Suppressor macrophage (primary cell): ENCODE measurements at places on chromosomes 12 and 14.

- DNase-seq: no peak
Observed at GRCh38 chr12:111780166-111780565, 13.4 kb downstream of the ALDH2 start.

- DNase-seq: no peak
Observed at GRCh38 chr12:93618891-93619410, 46.5 kb downstream of the SOCS2 start.

- DNase-seq: no peak
Observed at GRCh38 chr12:92063641-92064040, 82.0 kb downstream of the BTG1 start.

DNA sequence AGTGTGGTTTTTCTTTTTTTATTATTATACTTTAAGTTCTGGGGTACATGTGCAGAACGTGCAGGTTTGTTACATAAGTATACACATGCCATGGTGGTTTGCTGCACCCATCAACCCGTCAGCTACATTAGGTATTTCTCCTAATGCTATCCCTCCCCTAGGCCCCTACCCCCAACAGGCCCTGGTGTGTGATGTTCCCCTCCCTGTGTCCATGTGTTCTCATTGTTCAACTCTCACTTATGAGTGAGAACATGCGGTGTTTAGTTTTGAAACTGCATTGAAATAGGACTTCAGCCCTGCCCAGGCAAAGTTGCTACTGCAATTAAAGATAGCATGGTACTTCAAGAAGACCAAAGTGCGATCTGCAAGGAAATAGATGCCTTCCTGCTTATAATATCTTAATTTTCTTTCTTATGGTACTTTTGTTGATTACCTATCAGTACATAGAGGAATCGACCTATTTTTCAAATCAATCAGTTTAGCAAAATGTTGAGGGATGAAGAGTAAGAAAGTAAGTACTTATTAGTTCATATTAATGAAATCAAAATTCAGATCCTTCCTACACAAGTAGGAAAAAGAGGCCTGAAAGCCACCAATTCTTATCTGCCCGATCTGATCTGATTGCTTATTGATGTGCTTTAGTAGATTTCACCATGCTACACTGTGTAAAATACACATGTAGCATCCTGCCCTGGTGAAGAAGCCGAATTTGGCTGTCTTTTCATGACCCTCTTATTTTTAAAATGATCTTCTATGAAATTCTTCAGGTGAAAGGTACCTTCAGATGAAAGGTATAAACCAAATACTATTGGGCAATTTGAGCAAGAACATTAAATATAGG, 1.6 kb downstream of the LTA4H start:
- no peak for DNase-seq

- no peak for DNase-seq
Observed at GRCh38 chr12:64650762-64651161, 40.5 kb downstream of the RASSF3 start.

- no peak for DNase-seq
Observed at GRCh38 chr14:71610797-71611196, 321.4 kb upstream of the RGS6 start.

- DNase-seq: peak; percentile 55
Observed at GRCh38 chr12:15691388-15691787, 97.8 kb downstream of the EPS8 start.

GRCh38 chr14:105980224-105980623, 453.8 kb downstream of the TMEM121 start:
- DNase-seq: no peak

DNA sequence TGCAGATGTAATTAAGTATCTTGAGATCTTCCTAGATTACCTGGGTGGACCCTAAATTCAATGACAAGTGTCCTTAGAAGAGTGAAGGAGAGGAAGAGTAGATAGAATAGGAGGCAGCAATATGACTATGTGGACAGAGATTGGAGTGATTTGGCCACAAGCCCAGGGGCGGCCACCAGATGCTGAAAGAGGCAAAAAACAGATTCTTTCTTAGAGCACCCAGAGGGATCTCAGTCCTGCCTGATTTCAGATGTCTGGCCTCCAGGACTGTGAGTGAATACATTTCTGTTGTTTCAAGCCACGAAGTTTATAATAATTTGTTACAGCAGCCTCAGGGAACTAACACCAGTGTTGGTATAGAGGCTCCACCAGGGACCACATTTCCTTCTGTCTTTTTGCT, 67.3 kb downstream of the DACT1 start:
- no peak for DNase-seq

DNA sequence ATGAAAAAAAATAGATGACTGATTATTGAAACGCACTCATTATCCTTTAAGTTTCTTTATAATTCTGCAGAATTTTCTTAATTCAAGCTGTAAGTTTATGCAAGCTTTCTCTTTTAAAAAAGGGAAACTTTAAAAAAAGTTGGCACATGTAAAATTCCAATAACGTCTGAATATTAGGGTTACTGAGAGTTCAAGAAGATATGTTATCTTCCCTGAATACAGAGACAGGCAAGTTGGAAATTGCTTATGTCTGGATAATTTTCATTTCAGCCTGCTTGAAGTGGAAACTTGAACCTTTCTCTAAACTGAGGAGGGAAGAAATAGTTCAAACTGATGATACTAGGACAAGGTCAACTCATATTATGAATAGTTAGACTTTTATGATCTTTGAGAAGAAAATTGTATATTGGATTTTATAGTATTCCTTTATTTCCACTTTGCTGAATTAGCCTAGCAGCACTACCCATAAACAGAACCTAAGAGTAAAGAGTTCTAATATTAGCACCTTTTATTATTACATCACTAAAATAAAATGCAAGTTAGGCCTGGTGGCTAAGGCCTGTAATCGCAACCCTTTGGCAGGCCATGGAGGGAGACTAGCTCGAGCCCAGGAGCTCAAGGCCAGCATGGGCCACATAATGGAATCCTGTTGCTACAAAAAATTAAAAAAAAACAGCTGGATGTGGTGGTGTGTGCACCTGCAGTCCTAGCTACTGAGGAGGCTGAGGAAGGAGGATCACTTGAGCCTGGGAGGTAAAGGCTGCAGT, 288.0 kb downstream of the TRHDE start:
- DNase-seq: no peak

DNA sequence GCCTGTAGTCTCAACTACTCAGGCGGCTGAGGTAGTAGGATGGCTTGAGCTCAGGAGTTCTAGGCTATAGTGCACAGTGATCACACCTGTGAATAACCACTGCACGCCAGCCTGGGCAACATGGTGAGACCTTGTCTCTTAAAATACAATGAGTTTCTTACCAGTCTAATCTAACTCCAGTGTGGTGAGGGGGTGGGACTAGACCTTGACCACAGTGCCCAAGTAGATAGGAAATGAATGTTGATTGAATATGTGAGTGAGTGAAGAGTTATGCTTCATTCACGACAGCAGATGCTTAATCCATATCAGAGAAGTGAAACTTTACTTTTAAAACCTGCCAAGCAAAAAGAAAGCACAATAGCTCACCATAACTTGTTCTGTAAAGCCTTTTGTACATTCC, 11.2 kb upstream of the AK7 start:
- DNase-seq: no peak

DNA sequence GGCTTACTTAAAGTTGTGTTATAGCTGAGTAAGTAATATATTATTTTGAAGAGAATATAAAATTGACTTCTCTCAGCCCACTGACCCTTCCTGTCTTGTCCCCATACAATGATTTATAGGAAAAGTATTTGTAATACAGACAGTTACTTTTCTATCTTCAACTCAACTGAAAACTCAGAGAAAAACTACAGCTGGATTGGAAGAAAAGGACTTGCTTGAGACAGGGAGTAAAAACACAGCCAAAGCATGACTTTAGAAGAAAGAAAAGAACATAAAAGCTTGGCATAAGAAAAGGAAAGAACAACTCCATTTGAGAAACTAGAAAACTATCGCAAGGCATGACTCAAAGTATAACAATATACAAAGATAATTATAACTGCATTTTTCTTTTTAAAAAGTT, 57.5 kb downstream of the MSRB3 start:
- DNase-seq: no peak
